ENCODE measurements at places on chromosomes 4 and X.

DNA sequence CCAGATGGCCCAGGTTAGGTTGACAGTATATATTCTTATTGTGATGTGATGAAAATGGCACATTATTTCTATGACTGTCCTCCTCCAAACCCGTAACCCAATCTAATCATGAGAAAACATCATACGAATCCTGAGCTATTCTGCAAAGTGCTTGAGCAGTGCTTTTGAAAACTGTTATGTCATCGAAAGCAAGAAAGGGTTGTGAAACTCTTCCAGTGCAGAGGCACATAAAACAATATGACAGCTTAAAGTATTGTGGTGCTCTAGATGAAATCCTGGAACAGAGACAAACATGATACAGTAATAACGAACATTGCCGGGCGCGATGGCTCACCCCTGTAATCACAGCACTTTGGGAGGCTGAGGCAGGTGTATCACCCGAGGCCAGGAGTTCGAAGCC, 1648.0 kb downstream of the STIM2 start:
- DNase-seq, result no peak

DNA sequence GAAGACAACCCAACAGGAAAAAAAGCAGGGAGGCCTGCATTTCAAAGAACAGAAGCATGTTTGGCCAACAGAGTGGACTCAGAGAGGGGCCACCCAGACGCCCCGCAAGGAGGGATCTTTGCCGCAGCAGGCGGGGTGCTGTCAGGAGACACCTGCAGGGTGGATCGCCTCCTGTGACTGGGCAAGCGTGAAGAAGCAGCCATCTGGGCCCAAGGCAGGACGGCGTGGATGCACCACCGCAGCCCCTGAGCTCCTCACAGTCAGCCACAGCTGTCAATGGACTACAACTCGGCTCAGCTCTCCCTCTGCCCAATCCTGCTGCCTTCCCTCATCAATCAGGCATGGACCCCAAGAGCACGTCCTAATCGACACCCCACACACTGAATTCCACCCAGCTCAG, 32.0 kb upstream of the MAN2B2 start:
- no peak for DNase-seq

- peak; percentile 67 for DNase-seq
These were observed 250.7 kb downstream of the NAP1L3 start for GRCh38 chrX:93422693-93423092.

DNA sequence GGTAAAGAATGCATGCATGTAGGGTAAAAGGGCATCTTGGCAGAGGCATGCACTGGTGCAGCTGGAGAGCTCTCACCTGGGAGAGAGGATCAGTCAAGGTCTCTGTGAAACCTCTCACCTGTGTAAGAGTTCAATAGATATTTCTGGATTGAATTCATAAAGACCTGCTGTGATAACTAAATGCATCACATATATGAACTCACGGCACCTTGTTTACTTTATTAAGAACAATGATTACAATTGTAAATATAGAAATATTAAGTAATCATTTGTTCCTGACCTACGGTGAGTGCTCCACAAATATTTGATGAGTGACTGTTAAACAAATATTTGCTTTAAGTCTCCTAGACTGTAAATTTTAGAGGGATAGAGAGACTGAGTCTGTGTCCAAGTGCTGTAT, 85.9 kb upstream of the PAQR3 start:
- DNase-seq, result peak; percentile 73

- DNase-seq, result no peak
These were observed 5.4 kb downstream of the RNF150 start for GRCh38 chr4:141127884-141128283.

GRCh38 chrX:576904-577560, 53.6 kb upstream of the SHOX start:
- DNase-seq, result no peak

GRCh38 chr4:5511791-5512190, 196.6 kb downstream of the EVC2 start:
- DNase-seq, result no peak

- no peak for DNase-seq
These were observed 22.0 kb upstream of the UGT2B4 start for GRCh38 chr4:69517674-69518073.

DNA sequence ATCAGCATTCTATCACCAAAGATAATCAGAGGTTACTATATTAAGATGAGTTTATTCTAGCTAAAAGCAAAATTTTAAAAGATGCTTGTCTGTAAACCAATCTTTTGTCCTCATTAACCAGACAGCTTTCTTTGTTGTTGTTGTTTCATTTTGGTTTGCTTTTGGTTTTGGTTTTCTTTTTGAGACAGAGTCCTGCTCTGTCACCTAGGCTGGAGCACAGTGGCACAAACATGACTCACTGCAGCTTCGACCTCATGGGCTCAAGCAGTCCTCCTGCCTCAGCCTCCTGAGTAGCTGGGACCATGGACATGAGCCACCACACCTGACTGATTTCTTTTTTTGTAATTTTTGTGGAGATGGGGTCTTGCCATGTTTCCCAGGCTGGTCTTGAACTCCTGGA, 102.9 kb downstream of the COX18 start:
- DNase-seq, result no peak

DNA sequence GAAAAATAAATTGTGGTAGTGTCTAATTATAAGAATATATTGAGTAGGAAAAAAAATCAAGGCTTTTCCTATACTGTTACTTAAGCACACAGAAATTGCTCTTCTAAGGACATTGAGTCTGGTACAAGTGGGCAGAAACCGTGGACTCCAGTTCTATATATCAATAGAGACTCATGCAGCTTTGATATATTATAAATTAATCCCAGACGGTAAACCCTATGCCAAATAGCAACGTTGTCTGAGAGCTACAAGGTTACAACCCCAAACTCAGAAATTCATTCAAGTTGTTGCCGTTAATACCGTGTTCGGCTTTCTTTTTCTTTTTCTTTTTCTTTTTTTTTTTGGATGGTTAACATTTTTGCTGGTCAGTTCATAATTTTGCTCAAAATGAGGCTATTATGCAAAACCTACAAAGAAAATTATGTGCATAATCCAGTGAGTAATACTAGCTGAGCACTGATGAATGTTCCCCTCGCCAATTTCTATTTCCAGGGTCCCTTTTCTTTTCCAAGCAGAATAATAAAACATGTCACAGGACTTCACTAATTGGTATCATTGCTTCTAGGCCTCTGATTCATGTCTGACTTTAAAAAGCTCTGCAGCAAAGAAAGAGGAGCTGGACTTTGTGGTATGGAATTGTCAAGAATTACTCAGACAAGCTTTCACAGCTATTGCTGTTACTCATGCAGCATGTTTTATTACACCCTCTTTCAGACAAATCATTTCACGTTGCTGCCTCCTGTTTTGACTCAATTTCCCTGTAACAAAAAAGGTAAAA, 737.7 kb downstream of the NLGN4X start:
- DNase-seq, result no peak
